ENCODE measurements at places on chromosomes 5 and 9. TPM values are rescaled to one million over a fixed set of nuclear protein-coding genes. Genes with fewer than 3 reads are reported as not detected.

DNA sequence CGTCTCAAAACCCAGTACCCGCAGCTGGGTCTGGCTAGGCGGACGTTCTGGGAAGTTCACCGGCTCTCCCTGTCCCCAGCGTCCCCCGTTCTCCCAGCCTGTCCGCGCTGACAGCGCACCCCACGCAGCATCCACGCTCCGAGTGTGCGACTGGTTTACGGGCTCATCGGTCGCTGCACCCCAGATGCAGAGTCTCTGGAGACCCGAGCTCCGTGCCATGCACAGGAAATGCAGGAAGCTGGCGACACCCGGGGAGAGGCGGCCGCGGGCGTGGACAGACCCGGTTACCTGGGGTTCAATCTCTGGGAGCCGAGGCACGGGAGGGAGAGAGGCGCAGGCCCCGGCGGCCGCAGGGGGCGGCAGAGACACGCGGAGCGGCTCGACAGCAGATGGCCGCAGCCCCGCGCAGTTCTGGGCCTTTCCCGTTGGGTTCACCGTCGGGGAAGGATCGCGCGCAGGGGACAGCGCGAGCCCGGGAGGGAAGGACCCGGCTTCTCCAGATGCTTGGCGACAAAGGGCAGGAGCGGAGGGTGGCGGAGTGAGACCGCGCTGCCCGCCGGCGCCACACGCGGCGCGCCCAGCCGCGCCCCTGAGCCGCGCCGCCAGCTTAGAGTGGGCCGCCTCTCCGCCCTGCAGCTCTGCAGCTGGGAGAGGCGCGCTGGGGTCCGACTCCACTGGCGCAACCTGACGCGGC, 558 bp downstream of the SHROOM1 start:
- H3K4me3 ChIP-seq = peak overlapping the region; percentile 86
- no peaks in the 10 kb centered on the region for H3K36me3 ChIP-seq
- peak overlapping the region; percentile 78 for H3K27ac ChIP-seq
- peaks cover 11% of the 10 kb centered on the region for H3K4me1 ChIP-seq

DNA sequence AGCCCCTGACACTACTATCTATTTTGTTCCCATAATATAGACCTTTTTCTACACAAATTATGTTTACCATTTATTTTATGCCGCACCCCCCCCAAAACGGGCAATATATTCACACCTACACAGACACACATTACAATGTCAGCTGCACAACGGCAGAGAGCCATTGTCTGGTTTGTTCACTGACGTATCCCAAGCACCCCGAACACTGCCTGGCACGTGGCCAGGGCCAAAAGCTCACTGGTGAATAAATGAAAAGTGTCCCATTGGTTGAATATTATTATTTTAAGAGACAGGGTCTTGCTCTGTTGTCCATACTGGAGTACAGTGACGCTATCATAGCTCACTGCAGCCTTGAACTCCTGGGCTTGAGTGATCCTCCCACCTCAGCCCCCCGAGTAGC, 150.5 kb downstream of the GNAQ start:
- no peak overlapping the region for H3K4me3 ChIP-seq
- peaks cover 54% of the 10 kb centered on the region for H3K4me1 ChIP-seq
- no peak for DNase-seq
- no peaks in the 10 kb centered on the region for H3K27me3 ChIP-seq

The ACTBL2 gene
- 0.07 TPM for total RNA-seq

- peaks cover 10% of the 10 kb centered on the region for H3K4me1 ChIP-seq
- no peak overlapping the region for H3K27ac ChIP-seq
- H3K36me3 ChIP-seq = no peaks in the 10 kb centered on the region
- DNase-seq = no peak
- no peak overlapping the region for H3K4me3 ChIP-seq
Measured at GRCh38 chr9:70556771-70557170, 142.3 kb upstream of the KLF9 start.

DNA sequence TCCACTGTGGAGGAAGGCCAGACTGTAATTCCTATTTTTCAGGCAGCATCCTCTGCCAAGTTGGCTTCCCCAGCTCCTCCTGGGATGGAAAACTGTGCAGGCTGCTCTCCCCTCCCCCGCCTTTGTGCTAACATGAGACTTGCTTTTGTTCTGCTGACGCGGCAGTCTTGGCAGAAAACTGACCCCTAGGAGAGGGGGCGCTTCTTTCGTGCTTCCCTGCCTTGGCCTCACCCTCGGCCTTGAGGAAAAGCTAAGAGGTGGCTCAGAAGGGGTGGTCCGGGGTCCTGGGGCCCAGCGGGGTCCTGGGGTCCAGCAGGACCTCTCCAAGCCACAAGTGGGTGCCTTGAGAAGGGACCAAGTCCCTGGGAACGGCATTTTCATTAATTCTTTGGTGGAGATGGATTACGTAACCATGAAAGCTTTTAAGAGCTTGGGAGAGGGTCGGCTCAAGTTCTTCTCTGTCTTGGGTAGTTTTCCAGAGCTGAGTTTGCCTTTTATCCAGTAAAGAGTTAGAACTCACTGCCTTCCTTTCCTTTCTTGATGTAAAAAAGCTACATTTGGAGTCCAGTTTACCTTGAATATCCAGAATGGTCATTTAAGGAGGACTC, 51.0 kb downstream of the SH3PXD2B start:
- H3K4me3 ChIP-seq = no peak overlapping the region
- H3K27me3 ChIP-seq = no peaks in the 10 kb centered on the region
- peaks cover 48% of the 10 kb centered on the region for H3K36me3 ChIP-seq
- peak; percentile 35 for DNase-seq
- peaks cover 15% of the 10 kb centered on the region for H3K4me1 ChIP-seq
- H3K27ac ChIP-seq = peak overlapping the region; percentile 97

GRCh38 chr9:18531136-18532065, 57.4 kb downstream of the ADAMTSL1 start:
- H3K27ac ChIP-seq = no peak overlapping the region
- H3K4me3 ChIP-seq = no peak overlapping the region
- H3K27me3 ChIP-seq = no peaks in the 10 kb centered on the region
- H3K36me3 ChIP-seq = peaks cover 24% of the 10 kb centered on the region
- H3K4me1 ChIP-seq = no peaks in the 10 kb centered on the region
- DNase-seq = no peak

GRCh38 chr5:107422494-107422893, 248.2 kb downstream of the EFNA5 start:
- H3K27me3 ChIP-seq = no peaks in the 10 kb centered on the region
- no peak overlapping the region for H3K27ac ChIP-seq
- DNase-seq = no peak
- H3K4me1 ChIP-seq = peaks cover 50% of the 10 kb centered on the region
- no peak overlapping the region for H3K4me3 ChIP-seq
- peaks cover 11% of the 10 kb centered on the region for H3K36me3 ChIP-seq

The DND1 gene
- total RNA-seq = 3.3 TPM

DNA sequence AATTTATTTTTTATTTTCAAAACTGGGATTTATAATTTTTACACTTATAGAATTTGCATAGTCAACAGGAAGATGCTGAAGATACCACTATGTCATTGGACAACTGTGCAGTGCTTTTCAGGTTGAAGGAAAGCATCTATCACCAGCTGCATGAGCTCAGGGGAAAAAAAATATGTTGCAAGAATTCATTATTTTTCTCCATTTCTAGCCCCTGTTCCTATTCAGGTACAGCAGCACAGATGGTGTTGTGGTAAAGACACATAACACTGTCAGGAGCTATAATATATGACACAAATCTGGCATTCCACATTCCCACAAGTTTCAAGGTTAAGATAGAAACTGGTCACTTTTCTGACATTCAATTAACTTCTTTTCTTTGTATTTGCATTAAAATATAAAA, 1088.6 kb downstream of the MAT2B start:
- no peaks in the 10 kb centered on the region for H3K27me3 ChIP-seq
- H3K27ac ChIP-seq = no peak overlapping the region
- no peak for DNase-seq
- no peak overlapping the region for H3K4me3 ChIP-seq
- no peaks in the 10 kb centered on the region for H3K36me3 ChIP-seq

DNA sequence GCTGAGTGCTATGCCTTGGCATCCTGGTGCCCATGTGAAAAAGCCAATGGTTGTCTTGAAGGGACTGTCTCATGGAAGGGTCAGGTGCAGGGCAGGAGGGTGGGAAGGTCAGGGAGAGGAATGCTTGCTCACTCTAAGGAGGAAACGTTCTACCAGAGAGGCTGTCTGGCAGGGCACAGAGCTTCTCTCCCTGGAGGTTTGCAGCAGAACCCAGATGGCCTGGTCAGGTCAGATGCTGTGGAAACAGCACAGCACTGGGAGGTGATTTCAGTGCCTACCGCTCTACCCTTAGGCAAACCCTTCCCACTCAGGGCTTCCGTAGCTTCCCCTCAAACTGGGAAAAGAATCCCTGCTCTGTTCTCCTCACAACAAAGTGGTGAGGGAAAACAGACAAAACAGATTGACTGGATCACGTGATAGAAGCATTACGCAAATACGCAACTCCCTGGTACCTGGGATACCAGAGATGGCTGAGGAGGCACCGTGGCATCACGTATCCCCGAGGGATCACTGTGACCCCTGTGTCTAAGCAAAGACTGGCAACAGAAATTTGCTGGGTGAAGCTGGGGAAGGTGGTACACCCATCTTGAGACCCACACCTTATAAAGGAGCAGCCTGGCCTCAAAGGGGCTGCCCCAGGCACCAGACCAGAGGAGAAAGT, 3.9 kb upstream of the MGAT1 start:
- peaks cover 8% of the 10 kb centered on the region for H3K36me3 ChIP-seq
- peak overlapping the region; percentile 98 for H3K27ac ChIP-seq
- H3K27me3 ChIP-seq = no peaks in the 10 kb centered on the region

DNA sequence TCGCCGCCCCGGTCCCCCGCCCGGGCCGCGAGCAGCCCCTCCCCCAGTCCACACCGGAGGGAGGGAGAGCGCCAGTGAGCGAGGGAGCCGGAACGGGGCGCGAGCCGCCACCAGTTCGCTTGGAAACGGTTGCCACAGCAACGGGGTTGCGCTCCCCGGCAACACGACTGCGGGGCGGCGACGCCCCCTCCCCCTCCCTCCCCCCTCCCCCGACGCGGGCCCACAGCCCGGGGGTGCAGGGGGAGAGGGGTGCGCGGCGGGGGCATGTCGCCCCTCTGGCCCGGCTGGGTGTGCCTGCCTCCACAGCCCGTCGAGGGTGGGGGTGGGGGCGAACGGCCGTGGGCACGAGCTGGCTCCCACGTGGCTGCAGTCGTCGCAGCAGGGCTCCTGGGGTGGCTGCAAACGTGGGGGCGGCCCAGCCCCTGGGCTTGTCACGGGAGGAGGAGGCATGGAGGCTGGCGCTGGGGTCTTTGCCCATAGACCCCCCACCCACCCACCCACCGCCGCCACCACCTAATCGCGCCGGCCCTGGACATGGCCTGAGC, 524 bp downstream of the PRR7 start:
- H3K4me1 ChIP-seq = peaks cover 23% of the 10 kb centered on the region
- H3K27ac ChIP-seq = no peak overlapping the region
- DNase-seq = no peak
- H3K27me3 ChIP-seq = peaks cover 30% of the 10 kb centered on the region

DNA sequence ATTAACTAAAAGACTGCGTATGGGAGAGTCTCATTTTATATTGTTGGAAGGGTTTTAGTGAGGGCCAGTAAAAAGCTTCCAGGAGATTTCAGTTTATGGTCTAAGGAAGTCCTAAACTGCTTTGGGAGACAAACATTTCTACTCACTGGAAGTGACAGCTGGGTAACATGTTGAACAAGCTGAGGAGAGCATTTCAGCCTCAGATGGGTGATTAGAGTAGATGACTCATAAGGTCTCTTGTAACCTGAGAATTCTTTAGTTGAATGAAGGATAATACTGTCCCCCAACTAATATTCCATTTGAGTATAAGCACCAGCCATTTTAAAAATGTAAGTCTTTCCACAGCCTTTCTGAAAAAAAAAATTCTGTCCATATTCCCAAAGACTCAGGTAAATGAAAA, 218.0 kb upstream of the C9orf72 start:
- no peak for DNase-seq
- H3K4me3 ChIP-seq = no peak overlapping the region
- no peaks in the 10 kb centered on the region for H3K36me3 ChIP-seq
- no peaks in the 10 kb centered on the region for H3K27me3 ChIP-seq
- no peak overlapping the region for H3K27ac ChIP-seq

GRCh38 chr9:127316586-127317323, 52.2 kb downstream of the GARNL3 start:
- H3K36me3 ChIP-seq = peaks cover 36% of the 10 kb centered on the region
- H3K4me3 ChIP-seq = no peak overlapping the region
- H3K27ac ChIP-seq = peak overlapping the region; percentile 24
- H3K4me1 ChIP-seq = peaks cover 34% of the 10 kb centered on the region

DNA sequence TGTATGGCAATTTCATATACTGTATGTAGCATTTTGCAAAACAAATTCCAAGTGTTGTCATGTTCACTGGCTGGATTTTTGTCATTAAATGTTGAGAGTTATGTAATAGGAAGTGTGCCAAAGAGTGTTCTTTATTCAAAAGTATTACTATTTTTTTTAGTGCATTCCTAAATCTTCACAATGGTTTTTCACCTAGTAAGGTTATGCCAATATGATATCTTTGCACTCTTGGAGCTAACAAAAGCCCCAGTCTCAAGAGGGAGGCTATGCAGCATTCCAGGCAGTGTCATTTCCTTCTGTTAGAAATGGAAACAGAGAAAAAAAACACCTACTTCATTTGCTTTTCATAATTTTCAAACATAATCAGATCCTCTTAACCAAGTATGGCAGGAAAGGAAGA, 5.1 kb upstream of the SSBP2 start:
- H3K4me3 ChIP-seq = no peak overlapping the region
- peaks cover 43% of the 10 kb centered on the region for H3K4me1 ChIP-seq
- no peaks in the 10 kb centered on the region for H3K27me3 ChIP-seq
- DNase-seq = no peak
- no peaks in the 10 kb centered on the region for H3K36me3 ChIP-seq

GRCh38 chr5:116953251-116953930, 378.8 kb upstream of the SEMA6A start:
- DNase-seq = no peak
- H3K4me3 ChIP-seq = no peak overlapping the region
- peaks cover 10% of the 10 kb centered on the region for H3K4me1 ChIP-seq
- H3K36me3 ChIP-seq = no peaks in the 10 kb centered on the region
- no peaks in the 10 kb centered on the region for H3K27me3 ChIP-seq

GRCh38 chr5:8500426-8500825, 631.5 kb downstream of the MTRR start:
- H3K27ac ChIP-seq = no peak overlapping the region
- H3K4me1 ChIP-seq = no peaks in the 10 kb centered on the region
- no peak overlapping the region for H3K4me3 ChIP-seq
- H3K36me3 ChIP-seq = no peaks in the 10 kb centered on the region
- no peaks in the 10 kb centered on the region for H3K27me3 ChIP-seq
- DNase-seq = no peak

- H3K4me3 ChIP-seq = no peak overlapping the region
- H3K27me3 ChIP-seq = peaks cover 87% of the 10 kb centered on the region
- H3K4me1 ChIP-seq = no peaks in the 10 kb centered on the region
- no peaks in the 10 kb centered on the region for H3K36me3 ChIP-seq
Measured at GRCh38 chr5:137441476-137441875, 57.6 kb downstream of the SPOCK1 start.

Measured in mesothelial cell of epicardium (in vitro differentiated cells).